ENCODE measurements at places on chromosomes 2 and 18. TPM values are rescaled to one million over a fixed set of nuclear protein-coding genes. Genes with fewer than 3 reads are reported as not detected.
A peak's percentile ranks its signal among the peaks of the same experiment; 100 is the strongest.

ZNF396 gene
- polyA plus RNA-seq = 0.79 TPM

CFAP210 gene
- not detected for polyA plus RNA-seq

UGP2 gene
- polyA plus RNA-seq = 98.2 TPM

CDH19 gene
- polyA plus RNA-seq = not detected

CXXC1 gene
- polyA plus RNA-seq = 148 TPM

DNA sequence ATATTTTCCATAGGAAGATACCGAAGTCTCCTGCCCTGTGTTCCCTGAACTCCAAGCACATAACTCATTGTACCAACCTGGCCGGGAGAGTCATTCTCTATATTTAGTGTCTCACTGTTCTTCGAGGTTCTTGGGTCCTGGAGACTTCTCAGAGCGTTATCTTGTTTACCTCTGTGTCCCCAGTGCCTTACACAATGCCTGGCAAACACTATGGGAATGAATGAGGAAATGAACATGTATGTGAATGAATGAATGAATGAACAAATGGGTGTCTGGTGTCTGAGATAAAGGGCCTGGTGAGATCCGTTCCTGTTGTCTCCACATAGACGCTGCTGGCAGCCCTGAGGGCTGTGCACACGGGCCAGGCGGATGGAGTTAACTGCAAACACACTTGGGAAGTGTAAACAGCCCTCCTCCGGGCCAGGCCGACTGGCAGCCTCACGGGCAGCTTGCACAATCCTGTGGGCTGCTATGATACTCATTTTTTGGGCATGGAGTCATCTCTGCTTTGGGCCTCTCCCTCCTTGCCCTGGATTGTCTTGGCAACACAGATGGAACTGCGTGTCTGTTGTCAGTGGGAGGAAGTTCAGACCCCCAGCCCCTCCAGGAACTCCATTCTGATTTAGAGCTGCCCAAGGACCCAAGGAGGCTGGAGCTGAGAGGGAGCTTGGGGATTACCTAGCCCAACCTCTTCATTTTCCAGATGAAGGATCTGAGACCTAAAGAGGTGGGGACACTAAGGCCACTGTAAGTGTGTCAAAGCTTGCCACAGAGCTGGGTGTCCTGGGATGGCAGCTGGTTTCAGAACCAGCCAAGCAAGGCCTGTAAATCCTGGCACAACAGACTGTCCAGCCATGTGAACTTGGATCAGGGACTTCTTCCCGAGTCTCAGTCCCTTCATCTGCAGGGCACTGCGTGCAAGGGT, 124.4 kb downstream of the INHBB start:
- H3K27ac ChIP-seq = no peak overlapping the region
- no peaks in the 10 kb centered on the region for H3K4me1 ChIP-seq
- no peaks in the 10 kb centered on the region for H3K27me3 ChIP-seq
- DNase-seq = no peak
- no peaks in the 10 kb centered on the region for H3K36me3 ChIP-seq

- H3K27me3 ChIP-seq = no peaks in the 10 kb centered on the region
- H3K4me1 ChIP-seq = no peaks in the 10 kb centered on the region
- no peak overlapping the region for H3K4me3 ChIP-seq
- no peak for DNase-seq
- H3K36me3 ChIP-seq = no peaks in the 10 kb centered on the region
Observed at GRCh38 chr2:149456285-149456684, 125.9 kb downstream of the LYPD6 start.

DNA sequence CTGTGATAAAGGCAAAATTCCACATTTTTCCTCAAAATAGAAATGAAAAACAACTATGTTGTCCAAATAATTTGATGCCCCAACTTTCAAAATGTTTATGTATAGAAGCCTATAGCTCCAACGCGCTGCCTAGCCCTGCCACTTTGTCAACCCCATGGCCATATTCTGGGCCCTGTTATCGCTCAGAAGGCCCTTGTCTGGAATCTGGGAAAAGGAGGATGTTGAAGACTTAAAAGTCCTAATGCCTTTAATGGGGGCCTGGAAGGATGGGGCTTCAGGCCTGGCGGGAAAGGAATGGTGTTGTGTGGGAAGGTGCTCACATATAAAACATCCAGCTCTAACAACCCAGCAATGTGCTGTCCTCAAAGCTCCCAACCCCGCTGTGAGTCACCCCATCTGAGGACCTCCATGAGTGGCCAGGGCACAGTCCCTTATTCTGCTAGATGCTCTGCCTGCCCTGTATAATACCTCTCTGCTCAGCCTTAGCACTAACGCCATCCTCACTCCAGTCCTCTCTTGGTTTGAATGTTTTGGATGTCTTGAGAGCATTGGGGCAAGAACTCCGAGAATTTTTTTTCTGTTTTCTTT, 86.0 kb downstream of the ACSL3 start:
- H3K4me1 ChIP-seq = peaks cover 7% of the 10 kb centered on the region
- H3K36me3 ChIP-seq = no peaks in the 10 kb centered on the region
- no peaks in the 10 kb centered on the region for H3K27me3 ChIP-seq
- no peak overlapping the region for H3K4me3 ChIP-seq
- DNase-seq = no peak

DNA sequence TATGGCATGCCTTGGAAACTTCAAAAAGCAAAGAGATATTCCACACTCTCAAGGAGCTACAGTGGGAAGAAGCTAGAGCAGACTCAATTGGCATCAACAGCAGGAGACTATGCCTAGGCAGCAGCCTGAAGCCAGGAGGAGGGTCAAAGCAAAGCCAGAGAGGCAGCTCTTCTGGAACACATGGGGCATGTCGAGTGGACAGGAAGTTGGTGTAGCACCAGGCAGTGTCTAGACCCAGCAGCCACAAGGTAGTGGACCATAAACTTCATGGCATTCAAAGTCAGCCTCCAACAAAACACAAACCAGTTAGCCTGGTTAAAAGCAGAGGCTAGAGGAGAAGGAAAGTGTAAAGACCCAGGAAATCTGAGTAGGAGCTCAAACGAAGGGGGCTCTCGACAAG, 311.2 kb upstream of the PKDCC start:
- no peaks in the 10 kb centered on the region for H3K36me3 ChIP-seq
- H3K4me3 ChIP-seq = no peak overlapping the region
- no peak for DNase-seq
- no peaks in the 10 kb centered on the region for H3K27me3 ChIP-seq

GRCh38 chr2:48059975-48060374, 153.7 kb upstream of the FBXO11 start:
- no peaks in the 10 kb centered on the region for H3K27me3 ChIP-seq
- H3K4me3 ChIP-seq = no peak overlapping the region
- DNase-seq = no peak
- H3K27ac ChIP-seq = no peak overlapping the region
- no peaks in the 10 kb centered on the region for H3K36me3 ChIP-seq

DNA sequence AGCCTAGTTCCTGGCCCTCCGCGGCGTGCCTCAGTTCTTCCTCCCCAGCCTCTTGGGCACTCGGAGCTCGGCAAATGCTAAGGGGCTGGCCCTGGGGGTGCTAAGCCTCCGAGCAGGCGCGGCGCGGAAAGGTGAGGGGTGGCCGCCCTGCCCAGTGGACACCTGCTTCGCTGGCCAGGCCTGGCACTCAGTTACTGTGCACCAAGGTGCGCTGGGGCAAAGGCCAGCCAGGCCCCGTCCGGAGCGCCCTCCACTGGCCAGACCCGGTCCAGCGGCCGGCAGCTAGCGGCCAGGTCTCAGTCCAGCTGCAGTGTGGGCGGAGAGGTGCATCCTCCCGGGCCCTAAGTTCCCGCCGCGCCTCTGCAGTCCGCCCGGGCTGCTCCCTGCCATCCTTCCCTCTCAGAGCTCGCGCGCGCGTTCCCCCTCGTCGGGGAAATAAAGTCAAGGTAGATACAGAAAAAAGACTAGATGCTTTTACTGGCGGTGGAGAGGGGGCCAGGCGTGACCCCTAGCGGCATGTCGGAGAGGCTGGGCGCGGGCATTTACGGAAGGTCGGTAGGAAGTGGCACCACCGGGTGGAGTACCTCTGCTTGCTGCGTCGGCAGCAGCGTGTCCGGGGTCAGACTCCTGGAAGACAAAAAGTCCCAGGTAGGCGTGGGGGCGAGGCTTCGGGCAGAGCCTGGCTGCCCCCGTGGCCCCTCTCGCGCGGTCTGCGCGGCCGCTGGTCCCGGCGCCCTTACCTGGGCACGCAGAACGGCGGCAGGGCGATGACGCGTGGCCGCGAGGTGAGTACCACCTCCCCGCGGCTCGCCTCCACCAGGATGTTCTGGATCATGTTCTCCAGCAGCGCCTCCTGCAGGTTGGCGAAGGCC, 9.4 kb upstream of the CRYBA2 start:
- no peaks in the 10 kb centered on the region for H3K36me3 ChIP-seq
- no peak for DNase-seq
- H3K4me3 ChIP-seq = no peak overlapping the region
- H3K27ac ChIP-seq = no peak overlapping the region
- H3K27me3 ChIP-seq = peaks cover 19% of the 10 kb centered on the region

- H3K4me1 ChIP-seq = no peaks in the 10 kb centered on the region
- H3K4me3 ChIP-seq = no peak overlapping the region
- peaks cover 7% of the 10 kb centered on the region for H3K27me3 ChIP-seq
Observed at GRCh38 chr2:111896576-111896975, 1.8 kb upstream of the MERTK start.

DNA sequence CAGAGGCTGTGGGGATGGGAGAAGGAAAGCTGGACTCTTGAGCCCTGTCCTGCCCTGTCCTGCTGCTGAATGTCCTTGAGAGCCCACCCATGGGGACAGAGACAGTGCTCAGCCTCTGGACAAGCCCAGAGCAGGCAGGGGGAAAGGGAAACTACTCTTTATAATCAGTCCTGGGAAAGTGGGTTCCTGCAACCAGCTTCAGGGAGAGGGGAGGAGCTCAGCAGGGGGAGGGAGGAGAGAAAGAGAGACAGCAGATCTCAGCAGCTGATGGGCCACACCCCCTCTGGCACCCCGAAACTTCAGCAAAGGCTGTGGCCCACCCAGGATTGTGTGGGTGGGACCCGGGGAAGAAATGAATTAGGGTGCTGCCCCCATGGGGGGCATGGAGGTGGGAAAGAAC, 11.6 kb downstream of the ECEL1 start:
- no peak overlapping the region for H3K27ac ChIP-seq
- no peaks in the 10 kb centered on the region for H3K4me1 ChIP-seq
- H3K36me3 ChIP-seq = no peaks in the 10 kb centered on the region
- DNase-seq = no peak

DNA sequence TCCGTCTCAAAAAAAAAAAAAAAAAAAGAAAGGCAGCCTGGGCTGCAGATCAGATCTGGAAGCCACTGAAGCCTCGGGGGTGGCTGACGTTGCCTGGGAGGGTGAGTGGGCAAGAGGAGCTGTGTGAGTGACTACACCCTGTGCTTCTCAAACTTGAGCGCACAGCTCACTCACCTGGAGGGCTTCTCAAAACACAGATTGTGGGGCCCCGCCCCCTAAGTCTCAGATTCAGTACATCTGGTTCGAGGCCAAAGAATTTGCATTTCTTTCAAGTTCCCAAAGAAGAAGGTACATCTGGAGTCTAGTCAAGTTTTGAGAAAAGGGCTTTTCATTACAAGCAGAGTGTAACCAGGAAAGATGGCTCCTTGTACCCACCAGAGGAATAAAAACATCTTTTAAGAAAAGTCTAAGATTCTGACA, 97.7 kb upstream of the CAB39 start:
- H3K27ac ChIP-seq = peak overlapping the region; percentile 60
- DNase-seq = peak; percentile 85
- no peaks in the 10 kb centered on the region for H3K27me3 ChIP-seq
- peak overlapping the region; percentile 53 for H3K4me3 ChIP-seq
- peaks cover 22% of the 10 kb centered on the region for H3K4me1 ChIP-seq
- H3K36me3 ChIP-seq = no peaks in the 10 kb centered on the region

DNA sequence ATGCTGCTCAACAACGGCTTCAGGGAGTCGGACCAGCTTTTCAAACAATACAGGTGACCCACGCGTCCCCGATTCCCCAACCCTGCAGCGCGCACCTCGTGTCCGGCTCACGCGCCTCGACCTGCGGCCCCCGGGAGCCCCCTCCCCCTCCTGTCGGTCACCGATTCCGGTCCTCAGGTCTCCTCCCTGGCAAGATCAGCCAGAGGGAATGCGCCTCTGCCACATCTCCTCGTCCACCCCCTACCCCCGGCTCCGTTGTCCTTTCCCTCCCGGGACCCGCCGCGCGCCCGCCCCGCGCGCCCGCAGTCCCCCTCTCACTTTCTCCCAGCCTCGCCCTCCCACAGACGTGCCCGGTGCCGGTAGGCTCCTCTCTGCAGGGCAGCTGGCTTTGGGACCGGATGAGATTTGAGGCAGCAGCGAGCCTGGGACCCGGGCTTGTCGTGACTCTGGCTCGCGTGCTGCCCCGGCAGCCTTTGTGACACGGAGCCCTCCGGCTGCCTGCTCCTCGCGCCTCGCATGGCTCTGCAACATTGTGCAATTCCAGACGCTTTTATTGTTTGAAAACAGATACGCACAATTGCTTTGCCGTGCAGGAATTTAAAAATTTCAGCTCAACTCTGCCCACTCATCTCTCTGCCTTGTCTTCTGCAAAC, 558 bp downstream of the TTC39C start:
- no peak for DNase-seq
- 0 out of 2 replicates have a peak, but pooled peaks cover 4% of the 10 kb centered on the region for H3K36me3 ChIP-seq
- peak overlapping the region; percentile 86 for H3K27ac ChIP-seq
- peaks cover 60% of the 10 kb centered on the region for H3K4me1 ChIP-seq
- H3K4me3 ChIP-seq = peak overlapping the region; percentile 88
